Activated CD4-positive, alpha-beta T cell treated with anti-CD3 and anti-CD28 coated beads, Interleukin-2, amount 50 U/mL, for 16 hours (primary cell): ENCODE measurements at places on chromosomes 2 and 18.

GRCh38 chr18:48990481-48991318, 39.9 kb upstream of the SMAD7 start:
- DNase-seq = no peak

DNA sequence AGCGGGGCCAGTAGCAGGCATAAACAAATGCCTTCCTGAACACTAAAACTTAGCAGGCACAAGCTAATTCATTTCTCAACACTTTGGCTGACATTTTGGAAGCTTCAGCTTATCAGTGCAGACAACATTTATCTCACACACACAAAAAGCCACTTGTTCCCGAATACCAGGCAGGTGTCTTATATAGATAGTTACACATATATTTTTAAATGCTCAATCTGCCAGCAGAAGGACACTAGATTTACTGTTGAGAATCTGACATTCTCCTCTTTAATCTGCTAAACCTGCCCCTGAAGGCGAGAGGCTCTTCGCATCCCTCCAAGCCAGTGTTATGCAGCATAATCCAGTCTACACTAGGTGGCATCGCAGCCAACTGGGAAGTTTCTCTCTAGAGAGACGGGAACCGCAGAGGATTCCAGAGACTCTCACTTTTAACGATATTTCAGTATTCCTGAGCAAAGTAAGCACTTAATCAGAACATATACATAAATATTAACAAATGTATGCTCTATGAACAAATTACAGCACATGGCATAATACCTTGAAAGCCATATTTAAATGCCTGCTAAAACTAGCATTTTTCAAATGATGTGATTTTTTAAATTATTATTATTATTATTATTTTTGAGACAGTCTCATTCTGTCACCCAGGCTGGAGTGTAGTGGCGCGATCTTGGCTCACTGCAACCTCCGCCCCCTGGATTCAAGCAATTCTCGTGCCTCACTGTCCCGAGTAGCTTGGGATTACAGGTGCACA, 90.2 kb upstream of the SCG2 start:
- DNase-seq = no peak

- DNase-seq = no peak
Measured at GRCh38 chr2:31241625-31242270, 7.8 kb downstream of the EHD3 start.

GRCh38 chr2:108423502-108424251, 25.3 kb upstream of the GCC2 start:
- no peak for DNase-seq

DNA sequence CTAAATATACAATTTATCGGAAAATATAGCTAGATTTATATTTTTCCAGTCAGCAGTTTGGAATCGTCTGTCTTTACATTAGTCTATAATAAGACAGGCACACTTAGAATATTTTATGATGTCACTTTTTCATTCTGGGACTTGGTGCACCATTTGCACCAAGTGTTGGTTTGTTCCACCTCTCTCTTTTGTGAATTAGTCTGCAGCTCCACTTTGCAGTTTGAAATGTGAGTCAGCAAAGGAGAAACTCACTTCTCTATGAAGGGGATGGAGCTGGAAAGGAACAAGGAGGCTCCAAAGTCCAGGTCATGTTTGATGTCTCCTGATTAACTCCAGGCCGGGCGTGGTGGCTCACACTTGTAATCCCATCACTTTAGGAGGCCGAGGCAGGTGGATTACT, 63.8 kb upstream of the RTN4 start:
- no peak for DNase-seq

DNA sequence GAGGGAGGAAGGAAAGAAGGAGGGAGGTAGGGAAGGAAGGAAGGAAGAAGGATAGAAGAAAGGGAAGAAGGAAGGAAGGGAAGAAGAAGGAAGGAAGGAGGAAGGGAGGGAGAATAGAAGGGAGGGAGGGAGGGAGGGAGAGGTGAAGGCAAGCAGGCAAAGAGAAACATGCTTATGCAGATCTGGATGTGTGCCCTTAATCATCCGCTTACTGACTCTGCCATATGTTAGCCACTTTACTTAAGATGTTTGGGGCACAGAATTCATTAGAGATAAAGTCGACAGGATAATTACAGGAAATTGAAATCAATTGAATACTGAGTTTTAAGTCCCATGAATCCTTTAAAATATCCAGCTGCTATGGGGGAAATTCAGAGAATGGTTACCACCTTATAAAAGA, 334.2 kb downstream of the GRB14 start:
- no peak for DNase-seq

GRCh38 chr2:189247276-189247675, 67.7 kb upstream of the COL5A2 start:
- no peak for DNase-seq

- no peak for DNase-seq
Measured at GRCh38 chr2:221018262-221018661, 553.8 kb downstream of the EPHA4 start.

DNA sequence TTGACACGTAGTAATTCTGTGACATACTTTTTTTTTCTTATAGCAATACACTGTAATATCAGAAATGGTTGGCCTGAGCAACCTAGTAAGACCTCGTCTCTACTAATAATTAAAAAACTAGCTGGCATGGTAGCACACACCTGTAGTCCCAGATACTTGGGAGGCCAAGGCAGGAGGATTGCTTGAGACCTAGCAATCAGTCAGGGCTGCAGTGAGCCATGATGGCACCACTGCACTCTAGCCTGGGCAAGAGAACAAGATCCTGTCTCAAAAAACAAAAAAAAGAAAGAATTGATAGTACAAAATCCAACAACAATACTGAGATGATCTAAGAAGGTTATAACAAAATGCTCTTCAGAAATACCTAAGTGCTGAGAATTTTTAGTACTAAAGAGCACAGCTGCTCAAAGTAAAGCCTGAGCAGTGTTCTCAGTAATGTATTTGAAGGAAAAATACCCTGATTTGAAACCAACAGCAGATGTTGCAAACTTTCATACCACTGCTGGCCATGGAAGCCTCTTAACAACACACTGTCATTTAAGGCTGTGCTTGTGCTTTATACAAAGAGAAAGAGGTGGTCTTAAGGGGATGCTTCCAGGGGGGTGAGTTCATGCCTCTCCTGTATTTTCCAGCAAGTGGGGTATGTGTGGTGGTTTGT, 132.6 kb upstream of the CDCA7 start:
- DNase-seq = no peak

DNA sequence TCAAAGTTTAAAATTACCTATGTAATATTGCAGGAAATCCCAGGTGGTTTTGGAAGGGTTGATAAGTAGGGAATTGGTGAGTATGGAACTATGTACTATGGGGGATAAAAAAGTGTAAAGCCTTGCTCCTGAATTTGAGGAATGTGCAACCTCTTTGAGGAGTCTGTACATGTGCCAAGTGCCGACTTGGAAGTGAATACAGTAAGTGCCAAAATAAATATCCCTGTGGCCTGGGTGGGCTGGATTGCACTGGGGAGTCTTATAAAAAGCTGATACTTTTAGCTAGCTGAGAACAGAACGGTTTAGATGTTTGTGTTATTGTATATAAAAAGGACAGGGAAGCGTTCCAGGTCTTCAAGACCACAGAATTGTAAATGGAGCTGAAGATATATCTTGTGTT, 317.1 kb upstream of the LRRTM1 start:
- no peak for DNase-seq

DNA sequence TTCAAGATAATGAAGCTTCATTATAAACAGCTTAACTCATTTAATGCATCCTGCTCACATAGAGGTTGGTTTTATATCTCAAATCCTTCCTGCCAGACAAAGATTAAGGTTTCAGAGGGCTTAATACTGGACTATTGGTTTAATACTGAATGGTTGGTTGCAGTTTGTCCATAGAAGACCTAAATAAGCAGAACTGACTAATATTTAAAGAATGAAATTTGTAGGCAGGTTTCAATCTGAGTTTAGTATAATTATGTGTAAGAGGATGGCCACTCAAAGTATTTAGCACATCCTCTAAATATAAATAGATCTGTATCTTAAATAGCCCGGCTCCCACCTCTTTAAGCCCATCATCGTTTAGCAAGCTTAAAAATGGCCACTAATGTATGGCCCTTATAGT, 92.5 kb downstream of the EPB41L5 start:
- DNase-seq = peak; percentile 10

- DNase-seq = no peak
Measured at GRCh38 chr2:23268467-23269263, 116.3 kb upstream of the KLHL29 start.

GRCh38 chr2:208415897-208416296, 9.3 kb downstream of the PTH2R start:
- peak; percentile 69 for DNase-seq

GRCh38 chr2:42084231-42084671, 36.4 kb downstream of the PKDCC start:
- DNase-seq = no peak

DNA sequence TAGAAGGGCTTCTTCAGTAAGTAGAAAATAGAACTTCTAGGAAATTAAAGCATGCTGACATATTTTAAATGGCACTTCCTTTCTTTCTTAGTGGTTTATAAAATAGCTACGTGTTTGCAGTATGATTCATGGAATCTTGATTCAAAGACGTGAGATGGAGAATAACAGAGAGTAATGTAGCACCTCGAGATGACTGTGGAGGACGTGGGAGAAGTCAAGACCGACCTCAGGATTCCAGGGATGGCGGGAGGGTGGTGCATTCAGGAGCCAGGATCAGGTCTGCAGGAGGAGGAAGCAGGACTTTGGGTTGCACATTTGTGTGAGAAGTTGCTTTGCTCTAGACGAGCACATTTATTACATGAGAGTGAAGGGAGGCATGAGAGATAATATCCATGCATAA, 56.0 kb downstream of the DCDC2C start:
- DNase-seq = no peak

- no peak for DNase-seq
Measured at GRCh38 chr2:189595417-189595816, 14.8 kb upstream of the SLC40A1 start.

- no peak for DNase-seq
Measured at GRCh38 chr2:21657445-21657844, 533.7 kb downstream of the TDRD15 start.

DNA sequence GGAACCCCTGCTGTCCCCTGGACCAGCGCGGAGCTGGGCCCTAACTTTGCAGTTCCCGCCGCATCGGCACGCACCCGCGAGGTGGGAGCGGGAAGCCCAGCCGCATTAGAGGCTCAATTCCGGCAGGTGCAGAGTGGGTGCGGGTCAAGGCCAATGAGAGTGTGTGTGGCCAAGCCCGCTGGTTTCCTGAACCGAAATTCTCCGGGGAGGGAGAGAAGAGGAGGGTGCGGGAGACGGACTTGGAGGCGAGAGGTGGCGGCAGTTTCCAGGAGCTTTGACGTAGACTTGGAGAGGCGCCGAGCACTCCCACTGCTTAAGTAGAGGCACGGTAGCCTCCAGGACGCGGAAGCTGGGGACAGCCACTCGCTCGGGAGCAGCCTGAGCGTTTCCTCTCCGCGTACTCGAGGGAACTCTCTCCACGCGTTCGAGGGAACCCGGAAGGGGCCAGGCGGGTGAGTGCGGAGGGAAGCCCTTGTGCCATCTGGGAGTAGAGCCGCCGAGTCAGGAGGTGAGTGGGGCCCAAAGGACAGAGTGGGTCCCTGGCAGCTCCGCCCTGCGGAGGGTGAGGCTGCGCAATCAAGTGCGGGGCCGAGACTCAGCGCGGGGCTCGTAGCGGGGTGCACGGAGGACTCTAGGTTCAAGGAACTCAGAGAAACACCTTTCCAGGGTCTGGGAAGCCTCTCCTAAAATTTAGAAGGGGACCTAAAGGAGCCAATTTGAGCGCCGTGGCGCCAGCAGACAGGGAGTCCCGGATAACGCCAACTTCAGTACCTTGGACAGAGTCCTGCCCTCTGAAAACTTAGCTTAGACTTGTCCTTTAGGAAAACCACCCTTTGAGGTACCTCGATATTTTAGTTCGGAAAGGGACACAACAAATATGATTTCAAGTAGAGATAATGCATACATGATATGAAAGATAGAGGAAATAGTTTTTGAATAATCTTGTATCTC, at the start of gene FAM237A:
Gene FAM237A (plus strand): TSS at position 413 of the 951 bp plus-strand sequence. CDS start 1,750 bp downstream, outside the sequence.
- DNase-seq = peak; percentile 3

GRCh38 chr18:8912348-8913326, 189.9 kb upstream of the NDUFV2 start:
- no peak for DNase-seq

DNA sequence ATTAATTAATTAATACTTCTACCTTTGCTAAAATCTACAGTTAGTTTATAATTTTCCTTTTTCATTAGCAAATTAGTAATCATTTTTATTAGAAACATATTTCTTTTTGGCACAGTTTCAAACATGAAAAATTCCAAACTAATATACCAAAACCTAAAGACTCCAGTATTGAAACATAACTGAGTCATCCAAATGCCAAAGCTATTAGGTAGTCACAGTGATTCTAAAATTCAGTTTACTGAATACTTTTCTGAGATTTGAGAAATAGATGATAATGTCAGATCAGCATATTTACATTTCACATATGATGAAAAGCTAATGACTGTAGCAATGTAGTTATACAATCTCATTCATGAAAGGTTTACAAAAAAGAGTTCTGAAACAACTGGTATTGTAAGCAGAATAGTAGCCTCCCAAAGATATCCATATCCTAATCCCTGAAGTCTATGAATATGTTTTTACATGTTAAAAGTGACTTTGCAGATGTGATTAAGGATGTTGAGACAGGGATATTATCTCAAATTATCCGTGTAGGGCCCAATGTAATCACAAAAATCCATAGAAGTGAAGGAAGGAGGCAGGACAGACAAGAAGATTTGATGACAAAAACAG, 680.2 kb upstream of the CHAC2 start:
- DNase-seq = no peak

- no peak for DNase-seq
Measured at GRCh38 chr2:37869771-37870170, 55.3 kb upstream of the RMDN2 start.
